ENCODE measurements at places on chromosomes 1 and 21.

DNA sequence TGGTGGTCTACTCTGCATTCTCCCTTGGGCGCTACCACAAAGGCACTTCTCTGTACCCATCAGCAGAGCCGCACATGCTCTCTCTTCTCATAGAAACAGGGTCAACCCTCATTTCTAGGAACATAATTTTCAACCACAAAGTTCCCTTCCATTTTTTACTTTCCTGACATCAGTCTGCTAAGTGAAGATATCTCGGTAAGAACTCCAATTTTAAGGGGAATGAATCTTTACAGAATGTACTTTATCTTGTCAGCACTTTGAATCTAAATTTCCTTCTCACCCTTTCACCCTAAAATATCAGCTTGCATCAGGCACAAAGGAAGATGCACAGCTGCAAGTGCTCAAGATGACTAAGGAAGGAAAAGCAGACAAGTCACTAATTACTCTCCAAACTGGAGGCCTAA lies 545.9 kb downstream of the SMYD3 start:
- DNase-seq: no peak

- DNase-seq: no peak
These were observed 19.8 kb upstream of the UCK2 start for GRCh38 chr1:165807613-165808012.

DNA sequence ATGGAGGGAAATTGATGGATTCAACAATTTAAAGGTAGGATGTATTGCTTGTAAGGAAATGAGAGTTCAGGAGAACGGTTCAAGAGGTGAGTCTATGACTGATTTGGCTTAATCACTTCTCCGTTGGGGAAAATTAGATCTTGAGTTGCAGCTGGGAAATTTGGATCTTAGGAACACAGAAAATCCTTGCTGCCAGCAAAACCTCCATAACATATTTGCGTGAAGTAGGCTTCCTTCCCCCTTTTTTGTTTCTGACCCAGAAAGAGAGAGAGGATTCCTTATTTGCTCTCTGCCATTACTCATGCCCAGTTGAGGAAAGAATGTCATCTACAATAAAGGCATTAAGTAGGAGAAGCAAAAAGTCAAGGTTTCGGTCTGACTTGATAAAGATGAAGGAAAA lies 73.5 kb upstream of the PDC start:
- DNase-seq: no peak

DNA sequence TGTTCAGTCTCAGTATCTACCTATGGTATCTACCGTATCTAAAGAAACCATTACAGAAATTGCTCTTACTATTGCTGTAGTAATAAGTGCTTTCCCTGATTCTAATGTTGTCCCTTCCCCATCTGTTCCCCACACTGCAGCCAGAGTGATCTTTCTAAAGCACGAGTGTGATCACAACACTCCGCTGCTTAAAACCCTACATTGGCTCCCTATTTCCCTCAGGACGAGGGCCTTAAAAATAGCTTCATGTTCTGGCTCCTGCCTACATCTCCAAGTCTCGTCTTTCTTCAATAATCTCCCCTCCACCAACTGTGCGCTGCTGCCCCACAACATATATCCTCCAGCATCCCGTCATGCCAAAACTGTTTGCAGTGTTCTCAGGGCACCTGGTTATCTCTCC lies 150.6 kb downstream of the SDCCAG8 start:
- no peak for DNase-seq

DNA sequence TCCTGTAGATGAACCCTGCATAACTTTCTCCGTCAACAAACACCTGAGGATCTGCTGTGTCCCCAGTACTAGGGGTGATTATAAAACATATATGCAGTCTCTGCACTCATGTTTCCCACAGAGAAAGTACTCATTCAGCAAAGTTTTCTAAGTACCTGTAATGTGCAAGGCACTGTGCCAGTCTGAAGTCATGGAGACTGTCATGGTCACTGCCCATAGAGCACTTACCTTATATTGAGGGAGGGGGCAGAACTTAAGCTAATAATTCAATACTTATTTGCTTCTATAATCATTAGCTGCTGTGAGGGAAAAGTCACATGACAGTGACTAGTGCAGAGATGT lies 41.2 kb downstream of the MAP3K21 start:
- no peak for DNase-seq

DNA sequence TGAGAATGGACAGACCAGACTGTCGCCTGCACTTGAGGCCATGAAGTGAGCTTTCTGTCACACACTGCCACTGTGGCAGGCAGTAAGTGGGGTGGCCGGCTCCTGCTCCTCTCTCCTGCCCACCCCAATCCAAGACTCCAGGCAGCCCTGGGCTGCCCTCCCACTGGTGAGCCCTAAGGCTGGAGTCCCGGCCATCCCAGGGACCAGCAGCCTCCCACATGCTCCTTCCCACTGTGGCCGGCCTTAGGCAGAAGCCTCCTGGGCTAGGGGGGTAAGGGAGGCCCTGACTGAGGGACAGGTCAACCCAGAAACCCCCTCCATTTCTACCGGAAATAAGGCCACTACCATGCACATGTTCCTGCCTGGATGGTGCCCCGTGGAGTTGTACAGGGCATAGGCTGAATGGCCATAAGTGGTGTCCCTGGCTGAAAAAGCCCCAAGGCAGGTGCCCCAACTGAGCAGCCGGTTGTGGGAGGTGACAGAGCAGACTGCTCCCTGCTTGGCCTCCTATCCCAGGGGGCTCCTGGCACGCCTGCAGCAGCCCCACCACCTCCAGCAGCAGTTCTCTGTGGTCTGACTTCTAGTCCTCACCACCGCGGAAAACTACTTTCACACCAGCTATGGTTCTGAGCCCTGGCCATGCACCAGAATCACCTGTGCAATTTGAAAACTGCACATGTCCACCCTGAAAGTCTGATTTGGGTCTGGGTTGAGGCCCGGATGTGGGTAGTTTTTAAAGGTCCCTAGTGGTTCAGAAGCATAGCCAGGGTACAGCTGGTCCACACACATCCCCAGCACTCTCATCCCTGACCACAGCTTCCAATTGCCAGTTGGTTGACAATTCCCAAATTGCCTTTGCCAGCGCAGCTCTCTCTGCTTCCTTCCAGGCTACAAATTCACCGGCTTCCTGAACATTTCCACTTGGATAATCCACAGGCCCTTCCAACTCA lies 1.6 kb upstream of the ARTN start:
- DNase-seq: no peak

GRCh38 chr1:162349635-162350330 lies 26.9 kb downstream of the SPATA46 start:
- no peak for DNase-seq

DNA sequence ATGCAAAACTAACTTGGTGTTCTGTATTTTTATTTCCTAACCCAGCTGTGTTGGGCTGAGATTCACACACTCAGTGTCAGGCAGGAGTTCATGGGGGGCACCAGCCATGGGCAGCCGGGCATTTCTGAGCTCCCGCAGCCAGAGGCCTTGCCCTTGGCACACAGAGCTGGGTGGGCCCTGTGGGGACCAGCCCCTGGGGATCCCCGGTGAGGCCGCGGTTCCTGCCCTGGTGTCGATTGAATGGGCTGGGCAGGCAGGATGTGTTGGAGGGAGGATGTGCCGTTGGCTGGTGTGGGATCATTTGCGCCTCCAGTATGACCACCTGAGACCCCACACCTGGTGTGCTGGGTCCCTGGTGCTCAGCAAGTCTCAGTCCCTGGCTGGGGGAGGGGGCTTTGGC lies 91.0 kb downstream of the PRDM16 start:
- no peak for DNase-seq

- no peak for DNase-seq
These were observed 42.8 kb downstream of the DPH5 start for GRCh38 chr1:100982793-100983192.

GRCh38 chr1:15678578-15678977 lies 5.5 kb upstream of the PLEKHM2 start:
- DNase-seq: no peak

DNA sequence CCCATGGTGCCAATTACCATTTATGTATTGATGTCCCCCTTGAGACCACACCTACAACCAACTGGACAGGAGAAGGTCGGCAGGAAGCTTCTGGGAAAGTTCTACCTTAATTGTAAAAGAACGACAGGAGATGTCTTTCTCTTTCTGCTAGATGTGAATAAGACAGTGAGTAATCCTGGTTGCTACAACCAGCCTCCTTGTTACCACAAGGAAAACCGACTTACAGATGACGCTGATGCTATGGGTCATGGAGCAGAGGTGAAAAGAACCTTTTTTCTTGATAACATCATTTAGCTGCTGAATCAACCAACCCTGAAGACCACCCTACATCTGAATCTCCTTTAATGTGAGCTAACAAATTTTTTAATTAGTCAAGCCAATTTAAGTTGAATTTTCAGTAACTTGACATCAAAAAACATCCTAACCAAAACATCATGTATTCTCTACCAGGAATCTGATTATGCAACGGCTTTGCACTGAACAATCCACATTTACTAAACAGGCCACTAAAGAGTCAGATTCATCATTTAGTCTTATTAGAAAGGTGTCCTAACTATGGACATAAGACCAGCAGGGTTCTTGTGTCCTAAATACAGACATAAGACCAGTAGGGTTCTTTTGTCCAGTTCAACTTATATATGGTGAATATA lies 23.0 kb downstream of the RGS2 start:
- DNase-seq: no peak

DNA sequence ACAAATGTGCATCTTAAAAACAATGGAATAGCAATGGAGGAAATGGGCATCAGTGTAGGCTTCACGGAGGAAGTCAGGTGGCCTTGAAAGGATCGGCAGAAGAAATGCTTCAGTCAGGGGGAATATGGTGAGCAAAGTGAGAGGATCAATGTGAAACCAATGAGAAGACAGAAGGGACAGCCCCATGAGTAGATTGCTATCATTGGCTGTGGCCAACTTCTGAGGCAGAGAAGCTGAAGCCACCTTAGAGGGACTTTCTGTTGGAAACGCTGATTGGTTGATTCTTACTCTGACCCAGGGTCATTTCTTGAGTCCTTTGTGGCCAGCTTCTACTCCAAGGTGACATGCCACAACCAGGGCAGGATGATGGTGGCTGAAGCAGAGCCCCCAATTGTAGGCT lies 130.7 kb upstream of the ZNF648 start:
- DNase-seq: no peak

DNA sequence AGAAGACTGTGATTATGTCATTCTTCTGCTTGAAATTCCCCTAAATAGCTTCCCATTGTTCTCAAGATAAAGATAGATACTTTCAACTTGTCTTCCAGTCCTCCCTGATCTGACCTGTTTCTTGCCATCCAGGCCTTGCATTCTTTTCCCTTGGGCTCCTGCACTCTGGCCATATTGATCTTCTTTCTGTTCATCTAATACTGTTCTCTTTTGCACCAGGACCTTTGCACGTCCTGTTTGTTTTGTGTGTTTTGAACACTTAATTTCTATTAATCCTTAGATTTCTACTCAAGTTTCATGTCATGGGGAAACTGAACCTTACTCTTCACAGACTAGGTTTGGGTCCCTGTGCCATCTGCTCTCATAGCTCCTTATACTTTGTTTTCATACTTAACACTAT lies 65.1 kb downstream of the MAGI3 start:
- no peak for DNase-seq

DNA sequence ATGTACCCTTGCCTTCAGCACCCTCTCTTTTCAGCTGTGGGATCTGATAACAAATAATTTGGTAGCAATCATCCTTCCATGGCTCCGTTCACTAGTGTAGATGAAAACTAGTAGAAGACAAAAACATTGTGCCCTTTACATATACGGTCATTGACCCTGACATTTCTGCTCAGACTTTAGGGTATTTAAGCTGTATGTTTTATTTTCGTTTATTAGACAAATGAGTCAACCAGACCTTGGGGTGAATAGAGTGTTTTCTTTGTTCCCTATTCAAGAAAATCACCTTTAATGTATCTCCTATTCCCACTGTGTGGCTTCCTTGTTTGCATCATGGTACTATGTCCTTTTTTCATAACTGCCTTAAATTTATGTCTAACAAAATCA lies 187.3 kb downstream of the VAV3 start:
- no peak for DNase-seq

- DNase-seq: no peak
These were observed 35.6 kb downstream of the NGF start for GRCh38 chr1:115302390-115302961.
